Suprapubic skin (tissue), 4 donors: ENCODE measurements at places on chromosomes 7 and 10.

DNA sequence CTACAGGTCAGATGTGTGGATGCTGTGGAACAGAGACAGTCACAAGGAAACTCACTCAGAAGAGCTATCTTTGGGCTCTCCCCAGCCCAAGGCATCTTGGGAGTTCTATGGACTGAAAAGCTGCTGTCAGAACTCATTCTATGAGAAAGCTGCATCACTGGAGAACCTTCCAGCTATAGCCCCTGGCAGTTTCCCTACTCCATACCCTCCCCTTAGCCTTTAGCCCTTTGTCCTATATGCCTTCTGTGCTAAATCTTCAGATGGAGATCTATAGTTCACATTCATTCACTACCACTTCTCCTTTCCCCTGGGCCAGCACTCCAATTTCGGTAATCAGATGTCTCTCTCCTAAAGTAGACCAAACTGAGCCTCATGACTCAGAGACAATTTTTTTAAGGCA lies 6.9 kb downstream of the WNT8B start:
- no peak for DNase-seq

GRCh38 chr7:121041516-121042148 lies 53.1 kb downstream of the CPED1 start:
- no peak for DNase-seq

DNA sequence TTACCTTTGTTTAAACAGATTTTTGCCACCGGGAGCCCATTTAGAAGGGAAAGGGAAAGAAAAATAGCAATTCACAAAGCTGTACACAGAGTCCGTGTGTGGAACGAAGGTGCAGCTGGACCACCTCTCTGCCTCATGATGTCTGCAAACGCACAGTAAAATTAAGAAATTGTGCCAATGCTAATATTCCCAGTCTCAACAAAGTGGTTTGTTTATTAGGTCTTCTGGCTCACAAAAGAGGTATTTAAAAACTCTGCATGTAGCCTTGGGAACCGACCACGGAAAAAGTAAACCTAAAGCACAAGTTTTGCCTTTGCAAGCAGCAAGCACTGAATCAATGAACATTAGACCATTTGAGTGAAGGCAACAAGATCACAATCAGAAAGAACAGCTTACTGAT lies 57.7 kb downstream of the CREB3L2 start:
- DNase-seq, result no peak

- DNase-seq, result no peak
These were observed 236.3 kb upstream of the ANKRD30A start for GRCh38 chr10:36888925-36889573.

DNA sequence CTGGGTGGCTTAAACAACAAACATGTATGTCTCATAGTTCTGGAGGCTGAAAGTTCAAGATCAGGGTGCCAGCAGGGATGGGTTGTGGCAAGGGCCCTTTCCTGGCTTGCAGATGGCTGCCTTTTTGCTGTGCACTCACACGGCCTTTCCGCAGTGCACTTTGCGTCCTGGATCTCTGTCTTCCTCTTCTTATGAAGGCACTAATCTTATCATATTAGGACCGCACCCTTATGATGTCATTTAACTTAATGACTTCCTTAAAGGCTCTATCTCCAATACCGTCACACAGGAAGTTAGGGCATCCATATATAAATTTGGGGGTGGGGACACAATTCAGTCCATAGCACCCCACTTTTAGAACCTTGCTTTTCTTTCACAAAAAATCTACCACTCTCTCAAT lies 255.2 kb downstream of the SNX13 start:
- DNase-seq, result no peak

DNA sequence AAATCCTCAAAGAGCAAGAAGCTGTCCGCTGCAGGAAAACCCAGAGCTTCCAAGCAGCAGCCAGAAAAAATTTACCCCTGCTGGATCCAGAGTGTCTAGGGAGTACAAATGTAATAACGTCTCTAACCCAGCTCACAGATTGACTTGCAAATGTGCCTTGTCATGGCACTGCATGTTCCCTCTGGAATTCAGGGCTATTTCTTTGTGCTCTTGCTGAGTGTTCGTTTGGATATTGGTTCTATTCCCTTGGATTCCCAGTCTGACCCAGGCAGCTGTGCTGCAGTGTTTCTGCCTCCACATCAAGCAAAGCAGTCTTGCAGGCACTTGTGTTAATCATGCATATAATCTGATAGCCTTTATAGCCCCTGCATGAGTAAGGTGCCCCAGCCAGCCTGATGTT lies 209.9 kb upstream of the GHITM start:
- DNase-seq, result no peak

DNA sequence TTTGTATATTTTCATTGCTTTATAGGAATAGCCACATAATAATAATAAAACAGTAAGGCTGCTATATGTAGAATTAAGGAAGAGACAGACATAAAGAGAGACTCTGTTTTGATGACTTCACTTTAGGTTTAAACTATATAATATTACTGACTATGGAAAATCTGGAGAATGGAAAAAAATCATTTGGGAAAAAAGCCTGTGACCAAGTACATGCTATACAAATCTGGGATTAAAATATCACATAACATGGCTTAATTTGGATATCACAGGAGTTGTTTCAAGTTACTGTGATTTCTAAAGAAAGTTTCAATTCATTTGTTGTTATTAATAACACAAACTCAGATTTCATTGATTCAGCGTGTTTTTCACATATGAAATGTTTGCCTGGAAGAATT lies 7.7 kb downstream of the PLCE1 start:
- no peak for DNase-seq

DNA sequence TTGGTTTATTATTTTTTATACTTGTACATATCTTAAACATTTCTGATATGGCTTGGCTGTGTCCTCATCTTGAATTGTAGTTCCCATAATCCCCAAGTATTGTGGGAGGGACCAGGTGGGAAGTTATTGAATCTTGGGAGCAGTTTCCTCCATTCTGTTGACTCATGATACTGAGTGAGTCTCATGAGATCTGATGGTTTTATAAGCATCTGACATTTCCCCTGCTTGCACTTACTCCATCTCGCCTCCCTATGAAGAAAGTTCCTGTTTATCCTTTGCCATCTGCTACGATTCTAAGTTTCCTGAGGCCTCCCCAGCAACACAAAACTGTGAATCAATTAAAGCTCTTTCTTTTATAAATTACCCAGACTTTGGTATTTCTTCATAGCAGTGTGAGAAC lies 207.7 kb downstream of the TPK1 start:
- no peak for DNase-seq

- no peak for DNase-seq
These were observed 7.9 kb downstream of the GPR146 start for GRCh38 chr7:1052031-1052818.

DNA sequence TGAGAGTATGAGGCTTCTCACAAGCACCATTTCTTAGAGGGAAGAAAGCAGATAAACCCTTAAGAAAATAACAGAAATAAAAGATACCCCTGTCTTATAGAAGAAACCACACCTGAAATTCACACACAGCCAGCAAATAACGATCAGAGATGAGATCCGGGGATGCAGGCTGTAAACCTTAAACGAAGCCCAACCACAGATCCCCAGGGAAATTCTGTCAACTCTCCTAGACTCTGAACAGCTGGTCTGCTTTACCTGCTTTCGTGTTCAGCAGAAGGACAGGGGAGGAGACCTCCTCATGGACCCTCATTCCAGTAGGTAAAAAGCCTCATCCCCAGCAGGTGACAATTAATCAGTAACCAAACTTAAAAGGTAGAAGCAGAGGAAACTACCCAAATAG lies 45.0 kb downstream of the VOPP1 start:
- no peak for DNase-seq

DNA sequence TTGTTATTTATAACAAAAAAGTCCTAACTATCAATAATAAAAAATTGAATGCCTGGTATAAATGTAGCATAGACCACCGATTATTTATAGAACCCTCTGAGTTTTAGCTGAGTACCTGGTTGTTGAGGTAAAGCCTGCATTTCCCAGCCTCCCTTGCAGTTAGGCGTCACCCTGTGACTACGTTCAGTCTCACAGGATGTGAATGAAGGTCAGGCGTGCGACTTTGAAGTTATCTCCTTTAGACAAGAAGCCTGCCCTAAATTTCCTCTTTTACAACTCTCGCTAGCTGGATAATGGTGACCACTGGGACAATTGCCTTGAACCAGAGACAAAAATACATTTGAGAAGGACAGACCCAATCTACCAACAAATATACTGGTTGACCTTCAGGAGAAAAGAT lies 67.5 kb upstream of the TES start:
- no peak for DNase-seq

DNA sequence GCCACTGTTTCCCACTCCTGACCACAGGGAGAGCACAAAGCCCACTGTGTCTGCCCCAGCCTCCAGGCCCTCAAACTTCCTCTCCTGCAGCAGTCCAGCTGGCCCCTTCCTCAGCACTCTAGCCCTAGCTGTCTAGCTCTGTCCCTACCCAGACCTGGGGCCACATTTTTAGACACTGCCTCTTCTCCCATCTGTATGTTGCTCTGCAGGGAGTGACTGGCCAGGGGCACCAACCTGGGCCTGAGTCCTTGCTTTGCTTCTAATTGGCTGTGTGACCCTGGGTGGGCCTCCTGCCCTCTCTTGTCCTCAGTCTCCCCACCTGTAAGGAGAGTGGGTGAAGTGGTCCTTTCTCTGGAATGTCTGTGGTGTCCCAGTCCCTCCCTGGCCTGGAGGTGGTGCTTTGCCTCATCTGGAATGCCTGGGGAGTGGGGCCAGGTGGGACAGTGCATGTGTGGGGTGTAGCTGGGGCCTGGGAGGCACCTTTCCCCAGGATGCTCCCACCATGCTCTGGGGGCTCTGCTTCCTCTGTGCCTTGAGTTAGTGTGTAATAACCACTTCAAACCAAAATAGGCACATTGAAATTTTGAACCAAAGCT lies 25.1 kb downstream of the AQP1 start:
- no peak for DNase-seq

GRCh38 chr7:21617513-21617912 lies 74.7 kb downstream of the DNAH11 start:
- DNase-seq, result no peak

- DNase-seq, result no peak
These were observed 37.9 kb downstream of the PNLIPRP3 start for GRCh38 chr10:116465546-116465945.

GRCh38 chr7:12066004-12066403 lies 145.1 kb upstream of the TMEM106B start:
- no peak for DNase-seq

DNA sequence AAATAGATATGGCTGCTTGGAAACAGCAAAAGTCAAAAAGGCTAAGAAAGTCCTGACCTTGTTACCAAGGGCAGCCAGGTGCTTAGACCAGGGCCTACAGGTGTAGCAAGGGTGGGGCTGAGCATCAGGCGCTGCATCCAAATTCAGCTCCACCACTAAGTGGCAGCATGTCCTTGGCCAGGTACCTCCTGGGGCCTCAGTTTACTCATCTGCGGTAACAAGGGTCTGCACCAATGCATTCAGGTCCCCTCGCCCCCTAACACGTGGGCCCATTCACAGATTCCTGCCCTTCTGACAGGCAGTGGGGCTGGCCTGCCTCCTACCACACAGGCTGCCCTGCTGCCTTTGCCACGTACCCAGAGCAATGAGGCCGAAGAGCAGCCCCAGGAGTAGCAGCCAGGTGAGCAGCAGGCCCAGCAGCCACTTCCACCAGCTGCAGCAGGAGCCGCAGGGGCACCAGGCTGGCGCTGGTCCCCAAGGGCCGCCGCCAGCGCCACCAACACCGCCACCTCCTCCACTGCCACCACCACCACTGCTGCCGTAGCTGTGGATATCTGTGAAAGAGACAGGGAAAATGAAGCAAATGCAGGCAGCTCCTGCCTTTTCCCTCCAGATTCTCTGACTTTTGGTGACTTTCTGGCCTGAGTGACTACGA lies 28.9 kb downstream of the COL17A1 start:
- no peak for DNase-seq

DNA sequence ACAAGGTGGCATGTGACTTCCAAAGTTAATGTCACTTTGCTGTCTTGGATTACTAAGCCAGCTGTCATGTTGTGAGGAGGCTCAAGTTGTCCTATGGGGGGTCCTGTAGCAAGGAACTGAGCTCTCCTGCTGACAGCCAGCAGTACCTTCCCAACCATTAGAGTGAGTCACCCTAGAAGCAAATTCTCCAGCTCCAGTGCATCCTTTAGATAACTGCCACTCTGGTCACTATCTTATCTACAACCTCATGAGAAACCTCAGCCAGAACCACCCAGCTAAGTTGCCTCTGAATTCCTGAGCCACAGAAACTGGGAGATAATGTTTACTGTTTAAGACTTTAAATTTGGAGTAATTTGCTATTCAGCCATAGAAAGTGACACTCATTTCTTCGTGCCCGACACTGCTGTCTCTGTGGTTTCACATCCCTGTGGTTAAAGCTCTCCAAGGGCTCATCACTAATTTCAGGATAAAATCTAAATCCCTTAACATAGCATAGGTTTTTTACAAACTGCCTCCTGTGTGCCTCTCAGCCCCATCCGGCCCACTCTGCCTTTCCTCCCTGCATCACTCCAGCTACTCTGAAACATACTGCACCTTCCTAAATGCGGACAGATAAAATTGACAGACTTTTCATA lies 83.5 kb downstream of the PRR15 start:
- no peak for DNase-seq

- DNase-seq, result no peak
These were observed 32.1 kb downstream of the EN2 start for GRCh38 chr7:155489862-155490696.

- no peak for DNase-seq
These were observed 178.6 kb upstream of the GALNT17 start for GRCh38 chr7:70953331-70953741.

- no peak for DNase-seq
These were observed 15.2 kb upstream of the FBXW4 start for GRCh38 chr10:101710059-101710695.

DNA sequence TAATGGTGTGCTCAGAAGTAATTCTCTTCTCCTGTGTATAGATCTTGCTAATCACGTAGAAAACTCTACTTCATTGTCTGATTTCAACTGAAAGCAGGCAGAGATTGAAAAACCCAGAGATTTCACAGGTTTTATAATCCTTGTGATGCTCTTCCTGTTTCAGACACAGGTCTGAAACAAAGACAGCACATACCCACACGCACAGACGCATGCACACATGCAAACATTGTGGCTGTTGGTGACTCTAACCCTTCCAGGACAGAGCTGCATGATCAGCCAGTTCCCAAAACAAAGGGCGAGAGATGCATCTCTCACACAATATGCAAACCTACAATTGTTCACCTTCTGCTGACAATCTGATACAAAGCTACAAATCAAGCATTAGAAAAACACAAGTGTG lies 11.1 kb upstream of the TFEC start:
- DNase-seq, result no peak

- no peak for DNase-seq
These were observed 2.7 kb downstream of the EPHA1 start for GRCh38 chr7:143406002-143406357.
